ENCODE measurements at places on chromosomes 16 and 17. TPM values are rescaled to one million over a fixed set of nuclear protein-coding genes. Genes with fewer than 3 reads are reported as not detected.

The SALL1 gene
- not detected for total RNA-seq

The ZNF287 gene
- 7.9 TPM for total RNA-seq

The MFSD11 gene
- total RNA-seq: 16.9 TPM

The TBL3 gene
- 64.2 TPM for total RNA-seq

The SMPD3 gene
- 0.07 TPM for total RNA-seq

The HP gene
- total RNA-seq: not detected

The KRT25 gene
- total RNA-seq: not detected

The HASPIN gene
- total RNA-seq: 23.0 TPM

The CTNS gene
- 47.9 TPM for total RNA-seq

The SULT1A3 gene
- 19.1 TPM for total RNA-seq

The ZNF286A gene
- total RNA-seq: 26.9 TPM

The PLK1 gene
- 75.3 TPM for total RNA-seq

The APOBR gene
- total RNA-seq: 7.7 TPM

The CCR7 gene
- 367 TPM for total RNA-seq
